ENCODE measurements at places on chromosomes 1 and 21.

GRCh38 chr1:70220517-70221237 is 503 bp upstream of the SRSF11 start:
- no peak for DNase-seq

DNA sequence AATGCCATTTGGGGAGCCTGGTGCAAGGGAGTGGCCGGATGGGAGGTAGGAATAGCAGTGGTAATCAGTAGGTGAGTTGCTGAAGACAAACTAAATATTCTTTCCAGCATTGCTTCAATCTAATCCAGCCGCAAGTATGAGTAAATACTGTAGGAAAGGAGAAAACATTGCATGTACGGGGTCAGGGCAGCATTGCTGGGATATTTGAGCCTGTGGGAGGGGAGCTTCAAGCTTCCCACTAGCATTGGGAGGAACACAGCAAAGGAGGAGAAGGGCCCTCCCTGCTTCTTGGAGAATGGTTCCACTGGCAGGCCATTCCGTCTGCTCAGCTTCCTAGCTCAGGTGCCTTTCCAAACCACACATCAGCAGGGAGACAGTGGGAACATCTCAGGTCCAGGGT is 15.2 kb downstream of the CAPN2 start:
- no peak for DNase-seq

- DNase-seq = peak; percentile 18
These were observed 81.9 kb upstream of the HAO2 start for GRCh38 chr1:119286587-119287181.

DNA sequence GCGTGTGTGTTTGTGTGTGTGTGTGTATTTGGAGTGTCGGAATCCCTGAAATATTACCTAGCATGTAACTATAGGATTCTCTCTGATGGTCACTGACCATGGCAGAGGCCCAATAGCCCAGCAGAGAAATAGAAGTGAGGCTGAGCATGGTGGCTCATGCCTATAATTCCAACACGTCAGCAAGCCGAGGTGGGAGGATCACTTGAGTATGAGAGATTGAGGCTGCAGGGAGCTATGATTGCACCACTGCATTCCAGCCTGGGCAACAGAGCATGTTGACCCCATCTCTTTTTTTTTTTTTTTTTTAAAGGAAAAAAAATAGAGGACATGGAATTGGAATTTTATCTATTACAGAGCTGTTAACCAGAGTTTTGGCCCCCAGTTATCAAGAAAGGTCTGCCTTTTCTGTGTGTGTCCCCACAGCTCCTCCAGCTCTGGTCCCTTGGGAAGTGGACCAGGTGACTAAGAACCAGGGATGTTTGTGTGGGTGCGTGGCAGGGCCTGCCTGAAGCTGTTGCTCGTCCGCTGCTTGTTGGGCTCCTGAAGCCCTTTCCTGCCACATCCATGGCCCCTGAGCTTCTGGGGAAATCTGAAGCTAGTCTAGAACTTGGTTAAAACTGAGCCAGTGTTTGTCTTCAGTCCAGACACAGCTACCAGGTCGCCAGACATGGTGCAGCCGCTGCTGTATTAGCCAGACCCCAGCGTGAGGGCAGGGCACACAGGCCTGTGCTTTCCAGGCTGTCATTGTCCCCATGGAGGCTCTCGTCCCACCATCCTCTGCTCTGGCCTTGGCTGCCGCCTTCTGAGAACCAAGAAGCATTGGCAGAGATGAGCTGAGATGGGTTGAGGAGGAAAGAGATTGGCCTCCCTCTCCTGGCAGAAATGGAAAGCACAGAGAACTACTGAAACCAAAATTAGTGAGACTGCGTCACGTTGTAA is 25.5 kb downstream of the CAPN9 start:
- peak; percentile 30 for DNase-seq

DNA sequence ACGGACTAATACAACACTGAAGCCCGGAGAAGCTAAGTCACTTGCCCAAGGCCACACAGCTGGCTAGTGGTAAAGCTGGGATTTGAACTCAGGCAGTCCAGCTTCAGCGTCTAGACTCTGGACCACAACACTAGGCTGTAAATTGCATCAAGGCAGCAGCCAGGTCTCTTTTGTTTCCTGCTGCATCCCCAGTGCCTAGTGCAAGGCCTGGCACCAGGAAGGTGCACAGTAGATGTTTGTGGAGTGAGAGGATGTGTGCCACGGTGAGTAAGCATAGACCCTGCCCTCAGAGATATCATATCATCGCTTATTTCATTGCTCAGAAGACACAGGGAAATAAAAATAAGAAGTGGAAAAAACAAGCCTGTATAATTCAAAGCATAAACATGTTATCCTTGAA is 40.9 kb downstream of the IGSF21 start:
- no peak for DNase-seq

DNA sequence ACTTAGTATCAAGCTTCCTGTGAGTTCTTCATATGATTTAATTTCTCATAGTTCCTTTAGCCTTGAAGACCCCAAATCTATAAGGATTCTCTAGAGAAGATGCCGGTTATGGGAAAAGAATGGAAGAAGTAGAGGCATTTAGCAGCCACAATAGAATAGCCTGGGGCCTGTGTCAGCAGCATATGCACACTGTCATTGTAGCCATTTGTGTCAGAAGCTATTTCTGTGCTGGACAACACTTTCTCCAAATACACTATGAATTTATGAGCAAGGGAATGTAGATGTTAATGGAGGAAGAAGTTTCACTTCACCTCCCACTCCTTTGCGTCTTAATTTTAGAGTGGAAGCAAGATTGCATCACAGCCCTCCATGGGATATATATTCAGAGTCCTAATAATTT is 17.4 kb downstream of the JAM2 start:
- no peak for DNase-seq

DNA sequence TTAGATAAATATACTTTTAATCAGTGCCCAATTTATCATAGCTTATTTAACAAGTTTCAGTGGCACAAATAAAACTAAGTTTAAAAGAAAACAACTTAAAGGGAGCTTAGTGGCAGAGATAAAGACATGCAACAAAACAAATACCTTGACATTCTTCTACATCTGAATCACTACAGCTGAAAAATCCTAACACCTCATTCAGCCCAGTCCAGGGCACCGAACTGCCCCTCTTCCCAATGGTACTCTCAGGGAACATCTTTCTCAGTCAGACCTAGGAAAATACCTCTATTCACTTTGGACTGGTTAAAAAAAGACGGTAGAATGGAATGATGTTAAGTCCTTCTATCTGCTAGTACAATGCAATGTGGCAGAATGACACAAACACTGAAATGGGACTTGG is 8.3 kb downstream of the OTUD7B start:
- no peak for DNase-seq

DNA sequence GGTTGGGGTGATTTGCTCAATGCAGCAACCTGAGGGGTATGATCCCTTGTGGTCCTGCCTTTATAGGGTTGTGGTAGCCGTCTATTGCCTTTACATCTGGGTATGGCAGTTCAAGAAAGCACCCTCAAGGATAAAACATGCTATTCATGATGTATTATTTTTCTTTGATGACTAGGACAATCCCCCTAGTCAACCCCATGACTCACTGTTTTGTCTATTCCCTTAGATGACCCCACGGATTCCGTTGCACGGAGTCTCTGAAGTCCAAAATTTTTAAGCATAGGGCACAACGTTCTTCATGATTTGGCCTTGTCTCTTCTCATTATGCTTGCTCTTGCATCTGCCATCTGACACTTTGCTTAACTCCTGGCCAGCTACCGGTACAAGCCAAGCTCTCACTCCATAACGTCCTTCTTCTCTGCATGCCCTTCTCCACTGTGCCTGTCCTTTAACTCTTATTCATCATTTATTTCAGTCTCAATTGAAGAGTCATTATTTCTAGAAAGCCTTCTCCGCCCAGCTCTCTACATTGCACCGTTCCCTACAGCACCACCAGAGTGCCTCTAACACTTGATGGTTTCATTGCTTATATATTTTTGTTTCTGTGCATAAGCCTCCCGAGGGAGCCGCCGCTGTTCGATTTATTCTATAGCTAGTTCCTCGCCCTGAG is 838 bp upstream of the DISP1 start:
- no peak for DNase-seq

DNA sequence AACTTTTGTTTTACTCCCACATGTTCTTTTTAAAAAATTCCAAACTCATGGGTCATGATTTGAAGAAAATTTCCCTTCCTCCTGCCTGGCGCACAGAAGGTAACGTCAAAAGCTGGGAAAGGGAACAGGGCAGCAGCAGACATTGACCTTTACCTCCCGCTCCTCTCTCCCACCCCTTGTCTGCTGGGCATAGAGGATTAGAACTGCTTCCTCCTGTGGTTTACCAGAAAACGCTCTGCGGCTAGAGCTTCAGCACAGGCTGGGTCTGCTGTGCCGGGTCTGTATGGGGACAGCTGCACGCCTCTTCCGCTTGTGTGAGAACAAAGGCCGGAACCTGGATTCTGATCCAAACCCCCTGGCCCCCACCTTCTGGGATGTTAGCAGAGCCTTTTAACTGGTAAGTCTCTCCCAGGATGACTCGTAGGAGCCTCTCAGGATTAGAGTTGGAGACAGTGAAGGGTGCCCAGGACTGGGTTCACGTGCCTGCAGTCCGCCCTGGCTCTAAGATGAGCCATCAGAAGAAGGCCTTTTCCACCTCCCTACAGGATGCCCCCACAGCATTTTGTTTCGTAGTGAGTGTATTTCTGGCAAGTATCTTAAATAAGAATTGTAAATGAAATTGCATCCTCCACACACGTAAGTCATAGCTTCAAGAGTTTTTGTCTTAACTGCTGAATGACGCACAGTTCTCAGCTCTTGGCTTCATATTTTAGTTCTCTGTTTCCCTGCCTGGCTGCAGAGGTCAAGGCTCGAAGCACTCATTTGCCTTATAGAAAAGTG is 5.2 kb downstream of the H6PD start:
- DNase-seq = peak; percentile 93

- DNase-seq = no peak
These were observed 8.2 kb downstream of the SLC19A1 start for GRCh38 chr21:45533846-45534635.

DNA sequence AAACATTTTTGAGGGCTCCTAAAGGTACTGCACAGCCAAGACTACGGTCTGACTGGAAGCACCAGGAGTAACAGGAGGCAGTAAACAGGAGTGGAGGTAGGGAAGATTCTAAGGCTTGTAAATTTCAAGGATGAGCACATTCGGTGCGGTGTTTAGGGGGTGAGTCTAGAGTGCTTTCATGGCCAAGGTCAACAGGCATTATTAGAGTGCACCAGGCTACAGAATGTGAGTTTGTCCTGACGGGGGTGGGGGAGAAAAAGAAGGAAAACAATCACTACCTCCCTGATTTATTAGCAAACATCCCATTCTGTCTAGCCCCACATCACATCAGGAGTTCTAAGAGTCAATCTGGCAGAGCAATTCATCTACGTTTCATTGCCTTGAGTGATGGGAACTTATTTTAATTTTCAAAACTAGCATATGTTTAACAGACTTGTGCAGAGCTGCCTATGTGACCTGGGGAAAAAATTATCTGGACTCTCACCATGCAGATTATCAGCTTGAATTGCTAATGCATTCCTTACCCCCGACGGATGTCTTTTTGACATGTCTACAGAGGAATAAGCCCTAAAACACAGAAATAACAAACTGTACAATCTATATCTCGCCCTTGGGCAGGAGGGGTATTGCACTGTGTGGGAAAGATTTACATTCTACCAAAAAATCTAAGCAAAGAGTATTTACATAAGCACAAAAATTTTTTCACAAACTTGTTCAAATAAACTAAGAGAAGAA is 45.0 kb downstream of the APP start:
- no peak for DNase-seq

GRCh38 chr1:56137090-56137489 is 442.3 kb downstream of the PLPP3 start:
- DNase-seq = no peak

DNA sequence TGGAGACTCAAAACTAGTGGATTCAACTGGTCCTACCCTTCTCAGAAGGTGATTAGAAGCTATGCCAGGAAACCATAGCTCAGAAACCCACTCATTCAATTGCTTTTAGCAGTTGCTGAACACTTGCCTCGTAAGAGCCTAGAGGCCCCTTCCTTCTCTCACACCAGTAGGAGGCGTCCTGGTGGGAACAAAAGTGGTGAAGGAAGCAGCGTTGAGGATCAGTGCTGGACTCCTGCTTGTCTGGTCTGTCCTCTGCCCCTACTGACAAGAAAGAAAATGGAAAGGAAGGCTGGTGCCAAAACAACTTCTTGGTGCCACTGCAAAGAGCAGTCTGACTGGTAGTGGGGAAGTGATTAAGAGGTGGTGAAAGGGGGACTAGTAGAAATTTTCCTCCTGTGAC is 269.7 kb downstream of the LMO4 start:
- DNase-seq = no peak

GRCh38 chr1:83929184-83929583 is 69.7 kb downstream of the TTLL7 start:
- DNase-seq = no peak

- no peak for DNase-seq
These were observed 11.1 kb downstream of the EFCAB7 start for GRCh38 chr1:63534406-63534805.

DNA sequence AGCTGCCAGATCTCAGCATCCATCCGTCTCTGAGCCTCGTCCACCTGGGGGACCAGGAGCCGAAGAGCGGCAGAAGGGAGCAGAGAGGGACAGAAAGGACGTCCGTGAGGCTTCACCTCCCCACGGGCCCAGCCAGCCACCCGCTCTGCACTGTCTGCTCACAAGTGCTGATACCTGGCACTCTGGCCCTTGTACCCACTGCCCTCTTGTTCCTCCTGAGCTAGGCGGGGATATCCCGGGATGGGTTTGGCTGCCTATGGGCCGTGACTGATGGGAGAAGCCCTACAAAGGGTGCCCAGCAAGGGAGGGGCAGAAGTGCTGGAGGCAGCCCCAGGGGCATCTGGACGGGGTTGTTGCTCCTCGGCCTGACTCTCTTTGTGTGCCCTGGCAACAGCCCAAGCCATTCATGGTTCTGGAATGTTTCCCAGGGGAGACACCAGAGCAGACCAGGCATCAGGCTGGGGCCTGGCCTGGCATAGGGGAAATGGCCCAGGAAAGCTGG is 57.6 kb downstream of the LDLRAD2 start:
- no peak for DNase-seq
